ENCODE measurements at places on chromosomes 2 and 18.
A peak's percentile ranks its signal among the peaks of the same experiment; 100 is the strongest.

DNA sequence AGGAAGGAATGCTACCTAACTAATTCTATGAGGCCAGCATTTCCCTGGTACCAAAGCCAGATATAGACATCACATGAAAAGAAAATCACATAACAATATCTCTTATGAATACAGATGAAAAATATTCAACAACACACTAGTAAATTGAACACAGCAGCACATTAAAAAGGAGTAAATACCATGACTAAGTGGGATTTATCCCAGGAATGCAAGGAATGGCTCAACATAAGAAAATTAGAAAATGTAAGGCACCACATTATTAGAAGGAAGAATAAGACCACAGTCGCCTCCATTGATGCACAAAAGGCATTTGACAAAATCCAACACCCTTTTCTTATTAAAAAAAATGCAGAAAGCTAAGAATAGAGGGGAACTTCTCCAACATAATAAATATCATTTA lies 133.9 kb downstream of the TTC32 start:
- DNase-seq = no peak

- DNase-seq = no peak
Observed at GRCh38 chr2:7773362-7774360, 856.4 kb downstream of the RNF144A start.

DNA sequence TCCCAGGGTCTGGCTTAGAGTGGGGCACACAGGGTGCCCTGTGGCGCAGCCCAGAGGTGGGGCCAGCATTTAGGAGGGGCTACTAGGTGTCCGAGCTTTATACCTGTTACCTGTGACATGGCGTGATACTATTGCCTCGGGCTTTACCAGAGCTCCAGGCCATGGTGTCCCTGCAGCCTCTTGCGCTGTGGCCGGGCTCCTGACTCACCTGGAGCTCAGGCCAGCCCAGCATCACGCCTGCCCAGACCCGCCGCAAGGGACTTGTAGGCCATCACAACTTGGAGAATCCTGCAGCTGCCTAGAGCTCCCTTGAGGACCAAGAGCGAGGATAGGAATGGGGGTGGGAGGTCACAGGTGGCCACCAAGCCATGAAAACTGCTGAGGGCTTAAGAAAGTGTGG lies 8.0 kb downstream of the INHBB start:
- DNase-seq = no peak

DNA sequence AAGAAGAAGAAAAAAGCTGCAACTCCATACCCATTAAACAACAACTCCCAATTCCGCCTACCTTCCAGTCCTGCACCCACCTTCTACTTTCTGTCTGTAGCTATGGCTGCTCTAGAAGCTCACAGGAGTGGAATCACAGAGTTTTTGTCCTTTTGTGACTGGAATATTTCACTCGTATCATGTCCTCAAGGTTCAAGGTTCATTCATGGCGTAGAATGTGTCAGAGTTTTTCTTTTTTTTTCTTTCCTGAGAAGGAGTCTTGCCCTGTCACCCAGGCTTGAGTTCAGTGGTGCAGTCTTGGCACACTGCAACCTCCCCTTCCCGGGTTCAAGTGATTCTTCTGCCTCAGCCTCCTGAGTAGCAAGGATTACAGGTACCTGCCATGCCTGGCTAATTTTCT lies 97.4 kb upstream of the ODC1 start:
- DNase-seq = no peak

DNA sequence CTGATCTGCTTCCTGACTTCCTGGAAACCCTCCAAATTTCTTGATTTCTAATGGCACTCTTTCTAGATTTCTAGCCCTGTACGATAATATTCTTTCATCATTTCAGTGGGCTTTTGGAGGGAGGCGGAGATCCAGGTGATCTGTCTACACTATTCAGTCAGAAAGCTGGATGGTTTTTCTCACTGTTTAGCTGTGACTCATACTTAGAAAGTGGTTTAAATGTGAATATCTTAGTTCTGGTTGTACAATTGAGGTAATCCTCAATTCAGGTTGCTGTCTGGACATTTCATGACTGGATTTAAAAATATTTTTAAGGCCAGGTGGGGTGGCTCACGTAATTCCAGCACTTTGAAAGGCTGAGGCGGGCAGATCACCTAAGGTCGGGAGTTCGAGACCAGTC lies 20.8 kb downstream of the SEH1L start:
- no peak for DNase-seq

- DNase-seq = no peak
Observed at GRCh38 chr2:101732199-101732598, 34.7 kb downstream of the MAP4K4 start.

DNA sequence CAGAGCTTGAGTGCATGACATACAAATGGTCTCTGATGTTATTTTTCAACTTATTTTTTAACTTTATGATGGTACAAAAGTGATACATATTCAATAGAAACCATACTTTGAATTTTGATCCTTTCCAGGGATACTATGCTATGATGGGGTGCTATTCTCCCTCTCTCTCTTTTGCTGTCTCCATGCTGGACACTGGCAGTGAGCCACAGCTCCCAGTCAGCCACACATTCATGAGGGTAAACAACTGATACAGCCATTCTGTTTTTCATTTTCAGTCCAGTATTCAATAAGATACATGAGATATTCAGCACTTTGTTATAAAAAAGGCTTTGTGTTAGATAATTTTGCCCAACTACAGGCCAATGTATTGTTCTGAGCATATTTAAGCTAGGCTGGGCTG lies 859.3 kb upstream of the KLHL29 start:
- no peak for DNase-seq

- DNase-seq = peak; percentile 94
Observed at GRCh38 chr2:237223201-237223861, 137.6 kb downstream of the COPS8 start.

DNA sequence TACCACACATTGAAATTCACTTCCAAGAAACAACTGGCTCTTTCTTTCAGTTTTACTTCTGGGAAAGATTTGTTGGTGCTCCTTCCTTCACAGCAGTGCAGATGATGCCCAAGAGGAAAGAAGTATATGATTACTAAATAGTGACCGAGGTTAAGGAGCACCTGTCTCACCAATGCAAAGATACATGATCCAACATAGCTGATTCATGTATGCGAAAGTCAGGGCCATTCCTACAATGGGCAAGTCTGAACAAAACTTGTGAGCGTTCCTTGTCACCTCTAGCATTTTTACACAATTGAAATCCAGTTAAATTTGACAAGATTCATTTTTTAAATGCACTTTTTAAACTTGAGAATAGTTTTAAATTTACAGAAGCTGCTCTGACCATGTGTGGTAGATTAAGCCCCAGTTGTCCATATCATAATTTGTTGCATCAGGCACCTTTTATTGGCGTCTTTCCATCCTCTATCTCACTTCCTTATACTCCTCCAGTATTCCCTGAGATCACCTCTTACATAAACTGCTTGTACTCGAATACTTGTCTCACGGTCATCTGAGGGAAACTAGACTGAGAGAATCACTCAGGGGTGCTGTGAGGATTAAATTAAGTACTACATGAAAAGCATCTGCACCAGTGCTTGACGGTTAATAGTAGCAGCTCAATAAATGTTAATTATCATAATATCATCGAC lies 438.8 kb upstream of the CDH20 start:
- no peak for DNase-seq

GRCh38 chr2:106974891-106975290 lies 88.9 kb upstream of the ST6GAL2 start:
- DNase-seq = no peak

GRCh38 chr2:222283634-222284033 lies 15.2 kb downstream of the PAX3 start:
- no peak for DNase-seq

GRCh38 chr2:4556135-4556896 lies 852.9 kb downstream of the DCDC2C start:
- DNase-seq = no peak

GRCh38 chr2:220969348-220969747 lies 602.8 kb downstream of the EPHA4 start:
- DNase-seq = no peak

DNA sequence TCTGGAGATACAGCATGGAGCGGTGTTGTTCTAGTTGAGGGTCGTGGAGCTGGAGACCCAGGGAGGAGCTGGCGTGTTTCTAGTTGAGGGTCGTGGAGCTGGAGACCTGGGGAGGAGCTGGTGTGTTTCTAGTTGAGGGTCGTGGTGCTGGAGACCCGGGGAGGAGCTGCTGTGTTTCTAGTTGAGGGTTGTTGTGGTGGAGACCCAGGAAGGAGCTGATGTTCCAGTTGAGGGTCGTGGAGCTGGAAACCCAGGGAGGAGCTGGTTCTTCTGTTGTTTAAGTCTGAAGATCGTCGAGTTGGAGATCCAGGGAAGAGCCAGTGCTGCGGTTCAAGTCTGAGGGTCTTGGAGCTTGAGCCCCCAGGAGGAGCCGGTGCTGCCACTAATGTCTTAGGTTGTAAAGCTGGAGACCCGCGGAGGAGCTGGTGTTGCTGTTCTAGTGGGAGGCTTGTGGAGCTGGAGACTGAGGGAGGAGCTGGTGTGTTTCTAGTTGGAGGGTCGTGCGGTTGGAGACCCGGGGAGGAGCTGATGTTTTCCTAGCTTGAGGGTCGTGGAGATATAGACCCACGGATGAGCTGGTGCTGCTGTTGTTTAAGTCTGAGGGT lies 155.3 kb downstream of the RTP5 start:
- DNase-seq = no peak

DNA sequence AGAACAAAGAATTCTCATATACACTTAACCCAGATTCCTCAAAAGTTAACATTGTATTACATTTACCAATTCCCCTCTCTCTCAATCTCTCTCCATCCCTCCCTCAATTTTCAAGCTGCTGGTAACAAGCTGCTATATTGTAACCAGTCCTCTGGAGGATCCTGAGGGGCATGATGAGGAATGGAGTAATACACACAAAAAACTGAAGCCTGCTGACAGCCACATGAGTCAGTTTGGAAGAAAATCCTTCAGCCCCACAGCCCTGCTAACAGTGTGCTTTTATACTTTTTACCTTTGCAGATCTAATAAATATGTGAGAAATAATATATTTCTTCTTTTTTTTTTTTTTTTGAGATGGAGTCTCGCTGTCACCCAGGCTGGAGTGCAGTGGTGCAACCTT lies 165.7 kb upstream of the RAB12 start:
- no peak for DNase-seq

GRCh38 chr2:9462313-9462712 lies 12.0 kb upstream of the IAH1 start:
- no peak for DNase-seq

GRCh38 chr2:85112906-85113625 lies 20.1 kb upstream of the TCF7L1 start:
- DNase-seq = no peak

DNA sequence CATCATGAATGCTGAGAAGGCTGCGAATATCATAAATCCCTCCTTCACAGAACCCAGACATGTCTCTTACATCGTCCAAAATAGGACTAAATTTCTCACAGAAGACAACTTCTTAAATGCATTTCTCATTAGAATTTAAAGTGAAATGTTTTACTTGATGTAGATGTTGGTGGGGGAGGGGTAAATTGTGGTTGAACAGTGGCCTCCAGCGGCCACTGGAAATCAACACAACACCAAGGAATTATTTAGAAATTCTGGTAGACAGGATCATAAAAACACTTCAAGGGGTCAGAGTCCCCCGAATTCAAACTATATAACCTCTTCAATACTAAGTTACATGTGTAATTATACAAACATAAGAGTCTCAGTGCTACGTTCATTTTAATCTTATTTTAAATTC lies 135.9 kb downstream of the ABCA12 start:
- no peak for DNase-seq

DNA sequence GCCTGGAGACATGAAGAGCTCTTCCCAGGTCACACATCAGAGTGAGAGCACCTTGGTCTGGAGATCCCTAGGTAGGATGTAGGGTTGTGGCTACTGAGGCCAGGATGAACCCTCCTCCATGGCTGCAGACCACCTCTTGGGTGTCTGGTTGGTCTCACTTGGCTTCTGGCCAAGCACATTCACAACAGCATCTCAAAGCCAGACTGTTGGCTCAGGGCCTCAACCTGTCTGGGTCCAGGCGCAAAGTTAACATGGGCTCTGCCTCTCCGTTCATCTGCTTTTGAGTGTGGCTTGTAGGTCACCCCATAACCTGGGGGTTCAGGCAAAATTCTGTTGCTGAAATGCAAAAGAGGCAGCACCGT lies 40.1 kb downstream of the RHOB start:
- DNase-seq = no peak

GRCh38 chr2:217743966-217744761 lies 258.6 kb downstream of the TNS1 start:
- DNase-seq = no peak

DNA sequence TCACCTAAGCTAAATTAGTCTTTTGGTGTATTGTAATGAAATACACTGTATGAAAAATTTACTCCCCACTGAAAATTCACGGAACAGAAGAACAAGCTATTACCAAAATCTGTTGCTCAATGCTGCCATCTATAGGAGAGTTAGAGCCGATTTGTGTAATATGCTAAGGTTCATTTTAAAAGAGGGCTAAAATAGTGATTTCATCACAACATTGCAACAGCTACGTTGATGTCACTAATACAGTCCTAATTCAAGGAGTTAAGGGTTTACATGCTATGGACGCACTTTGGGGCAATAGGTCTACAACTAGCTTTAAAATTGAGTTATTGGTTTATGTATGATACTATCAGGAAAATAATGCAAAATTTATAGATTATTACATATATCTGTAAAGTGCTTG lies 3.0 kb upstream of the IRS1 start:
- DNase-seq = no peak

DNA sequence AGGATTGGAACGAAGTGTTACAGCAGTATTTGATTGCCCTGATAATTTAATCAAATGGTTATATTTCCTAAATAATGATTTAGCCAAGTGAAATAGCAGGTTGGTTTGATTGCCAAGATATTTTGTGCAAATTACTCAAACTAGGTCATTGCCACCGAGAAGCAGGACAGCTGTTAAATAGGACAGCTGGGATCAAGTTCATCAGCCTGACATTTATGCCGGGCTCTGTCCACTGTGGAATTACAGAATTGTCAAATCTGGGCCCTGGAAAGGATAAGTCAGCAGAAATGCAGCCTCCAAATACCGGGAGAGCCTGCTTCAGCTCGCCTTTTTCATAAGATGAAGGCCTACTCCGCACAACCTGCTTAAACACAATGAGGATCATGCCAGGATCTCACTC lies 73.9 kb upstream of the RPL31 start:
- DNase-seq = no peak

DNA sequence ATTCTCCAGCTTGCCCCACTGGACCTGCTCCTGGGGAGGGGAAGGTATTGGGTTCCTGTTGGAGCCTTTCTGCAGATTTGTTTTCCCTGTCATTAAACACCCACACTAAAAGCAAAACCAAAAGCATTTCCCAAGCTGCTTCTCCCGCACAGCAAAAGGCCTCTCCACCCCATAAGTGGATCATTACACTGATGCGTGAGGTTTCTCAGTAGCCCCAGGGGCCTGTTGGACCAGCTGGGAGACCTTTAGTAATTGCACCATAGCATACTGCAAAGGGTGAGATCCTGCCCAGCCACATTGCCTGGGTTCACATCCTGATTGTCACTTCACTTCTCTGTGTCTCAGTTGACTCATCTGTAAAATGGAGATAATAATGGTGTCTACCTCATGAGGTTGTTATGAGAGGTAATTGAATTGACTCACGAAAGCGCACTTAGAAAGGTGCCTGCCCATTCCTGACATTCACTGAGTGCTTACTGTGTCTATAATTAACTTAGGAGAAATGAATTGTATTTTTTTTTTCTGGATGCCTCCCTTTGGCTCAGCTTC lies 43.9 kb downstream of the TOGARAM2 start:
- DNase-seq = no peak

Data from HFF-Myc (cell line).